ENCODE measurements at places on chromosomes 11 and 22. TPM values are rescaled to one million over a fixed set of nuclear protein-coding genes. Genes with fewer than 3 reads are reported as not detected.

SCARF2 gene
- total RNA-seq: 3.0 TPM

TMEM191B gene
- total RNA-seq: 0.12 TPM

LMO2 gene
- 17.3 TPM for total RNA-seq

MS4A6E gene
- not detected for total RNA-seq

NFAM1 gene
- total RNA-seq: 1.7 TPM

ST14 gene
- 122 TPM for total RNA-seq

EP300 gene
- 63.3 TPM for total RNA-seq

IGF2 gene
- 1.5 TPM for total RNA-seq

CAT gene
- 99.0 TPM for total RNA-seq

MAP6 gene
- total RNA-seq: 3.6 TPM

LRFN4 gene
- 7.6 TPM for total RNA-seq

WT1 gene
- not detected for total RNA-seq

ME3 gene
- total RNA-seq: 6.7 TPM

VSIG10L2 gene
- 0.09 TPM for total RNA-seq

IGHMBP2 gene
- 13.4 TPM for total RNA-seq

DKK3 gene
- total RNA-seq: 59.5 TPM

IGLL1 gene
- not detected for total RNA-seq

GSTT2 gene
- total RNA-seq: not detected

USH1C gene
- total RNA-seq: not detected

MMP12 gene
- 1.1 TPM for total RNA-seq

TRIM22 gene
- 19.0 TPM for total RNA-seq

KCNK4 gene
- not detected for total RNA-seq

MMP7 gene
- not detected for total RNA-seq

TIMM10 gene
- 47.3 TPM for total RNA-seq

PTPRCAP gene
- 5.9 TPM for total RNA-seq

C1QTNF4 gene
- 0.35 TPM for total RNA-seq

C11orf52 gene
- 3.4 TPM for total RNA-seq

TRIM34 gene
- 2.9 TPM for total RNA-seq

CARD10 gene
- 22.4 TPM for total RNA-seq

FXYD6 gene
- total RNA-seq: 1.8 TPM

DEPDC5 gene
- 9.0 TPM for total RNA-seq

AP5B1 gene
- 16.4 TPM for total RNA-seq

DRAP1 gene
- total RNA-seq: 69.6 TPM

NCAM1 gene
- 1.6 TPM for total RNA-seq

MUC5B gene
- total RNA-seq: 3.1 TPM

P2RY2 gene
- 36.2 TPM for total RNA-seq

SESN3 gene
- 25.7 TPM for total RNA-seq

OR8D1 gene
- total RNA-seq: not detected

SCN4B gene
- 0.87 TPM for total RNA-seq

C11orf16 gene
- not detected for total RNA-seq

PATE4 gene
- total RNA-seq: not detected

HTR3A gene
- not detected for total RNA-seq

ARCN1 gene
- 75.2 TPM for total RNA-seq

LSP1 gene
- 69.0 TPM for total RNA-seq

KDM4D gene
- total RNA-seq: 0.83 TPM

CNGA4 gene
- total RNA-seq: not detected

CD82 gene
- total RNA-seq: 113 TPM

PELI3 gene
- total RNA-seq: 9.7 TPM

CYTH4 gene
- total RNA-seq: 10.3 TPM

DEUP1 gene
- not detected for total RNA-seq

SMIM38 gene
- not detected for total RNA-seq

SOX6 gene
- 16.0 TPM for total RNA-seq

Measured in esophagus squamous epithelium (tissue), 5 donors.